ENCODE measurements at places on chromosomes 1 and 21. TPM values are rescaled to one million over a fixed set of nuclear protein-coding genes. Genes with fewer than 3 reads are reported as not detected.

S100A7A gene
- total RNA-seq: not detected

OR10J1 gene
- not detected for total RNA-seq

OR2L2 gene
- under 0.01 TPM for total RNA-seq

LMX1A gene
- not detected for total RNA-seq

NUF2 gene
- total RNA-seq: 1.8 TPM

Measured in osteoblast (primary cell).